ENCODE measurements at places on chromosomes 13 and 19. TPM values are rescaled to one million over a fixed set of nuclear protein-coding genes. Genes with fewer than 3 reads are reported as not detected.

GRCh38 chr13:98315902-98316301, 138.8 kb upstream of the RNF113B start:
- DNase-seq = no peak

- DNase-seq = peak; percentile 73
These were observed at the start of gene CACNG6 for GRCh38 chr19:53991224-53992113. TSS of gene CACNG6 (plus strand) at chr19:53991637. CDS start at chr19:53992878, 1,241 bp downstream.

DNA sequence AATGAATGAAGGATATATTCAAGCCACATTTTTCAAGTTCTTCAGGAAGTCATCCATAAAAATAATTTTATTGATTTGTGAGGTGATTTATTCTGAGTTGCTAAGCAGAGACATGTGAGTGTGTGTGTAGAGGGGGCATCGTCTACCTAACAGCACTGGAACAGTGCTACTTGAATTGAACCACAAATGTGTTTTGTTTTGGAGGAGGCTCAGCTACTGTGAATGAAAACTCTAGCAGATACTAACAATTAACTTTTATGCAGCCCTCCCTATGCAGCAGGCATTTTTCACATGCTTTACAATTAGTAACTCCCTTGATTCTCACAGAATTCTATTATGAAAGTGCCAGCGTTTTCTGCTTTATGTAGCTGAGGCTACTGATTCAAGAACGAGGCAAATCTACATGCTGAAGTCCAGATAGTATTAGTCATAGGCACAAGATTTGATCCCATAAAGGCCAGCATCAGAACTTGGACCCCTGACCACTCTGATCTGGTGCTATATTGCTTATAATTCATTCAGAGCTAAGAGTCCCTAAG, 103.7 kb downstream of the MYO16 start:
- DNase-seq = no peak

GRCh38 chr13:106865716-106866440, 297.9 kb upstream of the ARGLU1 start:
- DNase-seq = no peak

GRCh38 chr13:100951016-100951415, 276.4 kb upstream of the TMTC4 start:
- DNase-seq = no peak

DNA sequence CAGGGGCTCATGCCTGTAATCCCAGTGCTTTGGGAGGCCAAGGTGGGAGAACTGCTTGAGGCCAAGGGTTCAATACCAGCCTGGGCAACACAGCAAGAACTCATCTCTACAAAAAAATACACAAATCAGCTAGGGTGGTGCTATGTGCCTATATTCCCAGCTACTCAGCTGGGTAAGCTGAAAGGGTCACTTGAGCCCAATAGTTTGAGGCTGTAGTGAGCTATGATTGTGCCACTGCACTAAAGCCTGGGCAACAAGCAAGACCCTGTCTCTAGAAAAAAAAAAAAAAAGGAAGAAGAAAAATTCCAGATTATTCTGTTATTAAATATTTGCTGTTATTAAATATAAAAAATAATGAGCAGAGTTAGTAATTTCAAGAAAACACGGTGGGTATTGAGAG, 131.1 kb downstream of the RGCC start:
- no peak for DNase-seq

DNA sequence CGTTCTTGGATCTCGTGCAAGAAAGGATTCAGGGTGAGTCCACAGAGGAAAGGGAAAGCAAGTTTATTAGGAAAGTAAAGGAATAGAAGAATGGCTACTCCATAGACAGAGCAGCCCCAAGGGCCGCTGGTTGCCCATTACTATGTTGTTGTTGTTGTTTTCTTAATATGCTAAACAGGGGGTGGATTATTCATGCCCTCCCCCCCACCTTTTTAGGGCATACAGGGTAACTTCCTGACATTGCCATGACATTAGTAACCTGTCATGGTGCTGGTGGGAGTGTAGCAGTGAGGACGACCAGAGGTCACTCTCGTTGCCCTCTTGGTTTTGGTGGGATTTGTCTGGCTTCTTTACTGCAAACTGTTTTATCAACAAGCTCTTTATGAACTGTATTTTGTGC, 29.1 kb upstream of the PCDH9 start:
- no peak for DNase-seq

- no peak for DNase-seq
These were observed 578.8 kb downstream of the DCT start for GRCh38 chr13:93900731-93901130.

DNA sequence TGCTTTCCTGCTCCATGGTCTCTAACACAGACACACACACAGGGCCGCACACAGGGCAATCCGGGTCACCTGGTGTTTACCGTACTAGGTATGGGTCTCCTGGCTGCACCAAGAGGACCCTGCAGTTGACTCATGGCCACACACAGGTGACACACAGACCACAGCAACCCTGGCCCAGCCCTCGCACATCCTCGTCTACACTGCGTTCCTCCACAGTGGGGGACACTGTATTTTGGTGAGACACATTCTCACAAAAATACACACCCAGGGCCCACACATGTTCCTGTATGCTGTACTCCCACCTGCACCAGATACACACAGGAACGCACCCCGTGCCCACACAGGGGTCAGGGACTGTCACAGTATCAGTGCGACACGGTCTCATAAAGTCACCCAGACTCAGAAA, 12.8 kb downstream of the PDE4A start:
- DNase-seq = no peak

DNA sequence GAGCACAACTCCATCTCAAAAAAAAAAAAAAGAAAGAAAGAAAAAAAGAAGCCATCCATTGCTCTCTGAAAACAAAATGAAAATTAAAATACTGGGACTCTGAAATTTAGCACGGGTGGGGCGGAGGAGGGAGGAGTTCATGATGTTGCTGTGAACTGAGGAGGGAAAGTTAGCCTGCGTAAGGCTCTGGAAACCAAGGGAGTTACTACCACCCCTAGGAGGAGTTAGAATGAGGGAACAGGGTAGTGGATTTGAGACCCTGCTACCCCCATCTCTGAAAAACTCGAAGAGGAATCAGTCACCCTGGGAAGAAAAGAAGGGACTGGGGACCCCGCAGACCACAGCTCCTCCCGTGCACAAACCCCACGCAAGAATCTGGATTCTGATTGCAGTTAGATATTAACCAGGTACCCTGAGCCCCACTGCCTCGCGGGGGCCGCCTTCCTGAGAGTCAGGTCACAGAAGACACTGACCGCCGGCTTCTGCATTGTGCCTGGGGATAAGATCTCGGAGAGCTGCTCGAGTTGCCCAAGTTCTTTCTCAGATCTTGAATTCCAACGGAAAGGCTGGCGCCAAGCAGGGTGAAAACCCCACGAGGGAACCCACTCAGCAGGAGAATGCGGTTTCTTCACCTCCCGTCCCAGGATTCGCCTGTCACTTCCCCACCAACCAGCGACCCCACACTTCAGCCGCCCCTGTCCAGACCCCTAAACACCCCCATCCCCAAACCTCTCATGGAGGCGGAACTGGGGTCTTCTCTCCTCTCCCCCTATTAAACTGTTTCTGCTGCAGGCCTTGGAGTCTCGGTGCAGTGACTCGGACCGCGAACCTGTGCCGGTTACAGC, 870 bp downstream of the ZNF442 start:
- peak; percentile 54 for DNase-seq

SETDB2 gene
- 1.9 TPM for polyA plus RNA-seq

RAB3A gene
- polyA plus RNA-seq = 9.7 TPM

FREM2 gene
- not detected for polyA plus RNA-seq

Measured in SK-N-SH (cell line).